ENCODE measurements at places on chromosomes 4 and X. TPM values are rescaled to one million over a fixed set of nuclear protein-coding genes. Genes with fewer than 3 reads are reported as not detected.

CCSER1 gene
- total RNA-seq = 12.5 TPM

KIT gene
- 1.5 TPM for total RNA-seq

EPGN gene
- total RNA-seq = 3.8 TPM

CTAG1A gene
- total RNA-seq = not detected

GRCh38 chr4:68877555-68877954 is 61.8 kb downstream of the UGT2B10 start:
- no peak for DNase-seq

DNA sequence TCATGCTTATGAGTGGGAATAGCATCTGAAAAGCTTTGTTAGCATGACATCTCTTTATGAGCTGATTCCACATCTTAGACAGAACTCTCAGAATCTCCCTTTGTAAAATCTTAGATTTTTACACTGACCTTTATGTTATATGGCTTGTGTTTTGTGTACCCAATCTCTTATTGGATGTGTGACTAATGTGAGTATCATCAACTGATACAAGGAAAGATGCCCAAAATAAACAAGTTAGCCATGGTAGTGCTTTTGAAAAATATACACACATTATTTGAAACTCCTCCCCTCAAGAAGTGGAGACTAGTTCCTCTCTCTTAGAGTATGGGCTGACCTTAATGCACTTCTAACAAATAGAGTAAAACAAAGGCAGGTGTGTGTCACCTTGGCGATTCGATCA is 160.1 kb upstream of the NRK start:
- no peak for DNase-seq

GRCh38 chrX:109691752-109692151 is 41.3 kb downstream of the ACSL4 start:
- no peak for DNase-seq

- DNase-seq = peak; percentile 74
Observed at GRCh38 chrX:54357414-54358377, at the start of gene WNK3. TSS of gene WNK3 (minus strand) at chrX:54358046.

DNA sequence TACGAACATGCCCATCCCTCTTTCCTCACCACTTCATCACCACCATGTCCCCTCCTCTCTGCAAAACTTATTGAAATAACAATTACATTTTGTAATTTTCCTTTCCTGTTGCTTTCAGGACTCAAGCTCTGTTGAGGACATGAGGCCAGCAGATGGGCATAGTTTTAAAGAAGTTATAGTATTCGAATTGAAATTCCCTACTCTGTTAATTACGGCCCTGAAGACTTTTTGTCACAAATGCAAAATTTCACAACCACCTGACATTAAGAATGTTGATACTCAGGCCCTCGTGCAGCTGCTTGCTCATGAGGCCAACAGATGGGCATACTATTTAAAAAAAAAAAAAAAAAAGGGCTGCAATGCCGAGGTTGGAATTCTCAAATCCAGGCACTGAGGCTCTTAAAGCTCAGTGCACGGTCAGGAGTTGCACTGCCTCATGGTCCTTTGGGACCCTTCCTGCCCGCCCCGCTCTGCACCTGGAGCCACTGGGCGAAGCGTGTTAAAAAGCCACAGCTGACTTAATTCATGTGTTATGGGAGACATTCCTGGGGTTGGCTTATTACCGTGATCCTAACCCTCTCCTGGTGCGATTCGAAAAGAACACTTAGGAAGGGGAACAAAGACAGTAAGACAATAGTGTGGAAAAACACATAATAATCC is 34.2 kb upstream of the FAT1 start:
- DNase-seq = no peak

DNA sequence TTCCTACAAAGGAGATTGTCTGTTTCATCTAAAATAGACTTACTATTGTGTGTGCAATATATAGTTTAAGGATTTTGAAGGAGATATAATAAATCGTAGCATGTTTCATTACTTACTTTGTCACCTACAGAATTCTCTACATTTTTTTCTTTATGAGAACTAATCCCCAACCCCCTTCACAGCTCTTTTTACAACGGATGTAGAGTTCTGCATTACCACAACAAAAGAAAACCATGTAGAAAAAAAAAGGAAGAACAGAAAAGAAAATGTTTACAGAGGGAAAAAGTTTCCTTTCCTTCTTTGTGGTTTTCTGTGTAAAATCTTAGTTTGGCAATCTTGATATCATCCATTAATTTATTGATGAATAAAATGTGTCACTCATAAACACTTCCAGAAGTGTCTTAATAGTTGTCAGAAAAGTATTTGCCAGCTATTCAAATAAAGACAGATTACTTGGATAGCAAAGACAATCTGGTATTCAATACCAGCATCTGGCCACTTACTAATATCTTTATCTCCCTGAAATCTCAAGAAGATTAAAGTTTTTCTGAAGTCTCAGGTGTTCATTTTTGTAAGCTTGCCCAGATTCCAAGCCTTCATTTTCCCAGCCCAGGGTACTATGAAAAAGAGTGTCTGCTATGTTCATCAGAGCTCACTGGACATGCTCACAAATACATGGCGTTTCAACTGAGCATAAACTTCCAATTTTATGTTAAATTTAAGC is 806.8 kb downstream of the PCDH19 start:
- DNase-seq = no peak

- DNase-seq = no peak
Observed at GRCh38 chr4:100504086-100504874, 13.5 kb downstream of the EMCN start.

DNA sequence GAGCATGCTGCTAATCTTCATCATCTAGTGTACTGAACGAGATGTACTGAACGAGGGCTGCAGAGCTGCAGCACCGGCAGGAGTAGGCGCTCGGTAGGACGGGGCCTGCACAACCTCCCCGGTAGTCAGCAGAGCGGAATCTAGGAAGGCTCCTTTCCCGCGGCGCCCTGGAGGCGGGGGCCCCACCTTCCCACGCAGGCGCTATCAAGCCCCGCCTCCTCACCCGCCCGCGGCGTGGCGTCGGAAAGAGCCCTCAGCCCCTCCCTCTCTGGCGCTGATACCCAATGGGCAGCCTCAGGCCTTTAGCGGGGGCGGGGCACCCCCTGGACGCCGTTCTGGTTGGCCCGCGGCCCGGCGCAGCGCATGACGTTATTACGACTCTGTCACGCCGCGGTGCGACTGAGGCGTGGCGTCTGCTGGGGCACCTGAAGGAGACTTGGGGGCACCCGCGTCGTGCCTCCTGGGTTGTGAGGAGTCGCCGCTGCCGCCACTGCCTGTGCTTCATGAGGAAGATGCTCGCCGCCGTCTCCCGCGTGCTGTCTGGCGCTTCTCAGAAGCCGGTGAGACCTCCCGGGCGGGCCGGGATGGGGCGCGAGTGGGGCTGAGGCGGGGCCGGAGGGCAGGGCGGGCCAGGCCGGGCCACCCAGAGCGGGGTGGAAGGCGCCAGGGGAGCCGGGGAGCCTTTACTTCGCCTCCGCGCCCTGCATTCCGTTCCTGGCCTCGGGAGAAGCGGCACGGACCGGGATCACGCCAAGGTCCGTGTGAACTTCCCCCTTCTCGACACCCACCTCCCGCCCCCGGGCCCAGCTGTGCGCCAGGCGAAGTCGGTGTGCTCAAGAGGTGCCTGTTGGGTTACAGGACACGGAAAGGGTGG is at the start of gene PDHA1:
Gene PDHA1 (plus strand): TSS at position 393 of the 874 bp plus-strand sequence. CDS start 111 bp downstream, at position 504.
- DNase-seq = peak; percentile 93

DNA sequence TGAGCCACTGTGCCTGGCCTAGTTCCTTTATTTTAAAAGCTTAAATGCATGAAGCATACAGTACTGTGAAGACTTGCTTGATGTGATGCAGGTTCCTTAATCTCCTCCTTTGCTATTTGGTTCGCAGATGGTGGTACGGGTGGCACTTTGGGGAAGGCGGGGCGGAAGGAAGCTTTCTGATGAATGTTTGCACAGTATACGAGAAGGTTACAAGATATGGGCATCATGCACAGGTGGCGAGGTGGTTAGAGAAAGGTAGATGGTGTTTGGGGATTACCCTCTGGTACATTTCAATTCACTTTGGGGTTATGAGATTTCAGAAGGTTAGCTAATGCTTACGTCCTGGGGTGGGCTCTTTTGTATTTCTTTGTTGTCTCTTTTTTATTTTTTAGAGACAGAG is 17.2 kb downstream of the RHOH start:
- DNase-seq = no peak

Data from right atrium auricular region (tissue), 2 donors.